ENCODE measurements at places on chromosomes 3 and 15. TPM values are rescaled to one million over a fixed set of nuclear protein-coding genes. Genes with fewer than 3 reads are reported as not detected.

DNA sequence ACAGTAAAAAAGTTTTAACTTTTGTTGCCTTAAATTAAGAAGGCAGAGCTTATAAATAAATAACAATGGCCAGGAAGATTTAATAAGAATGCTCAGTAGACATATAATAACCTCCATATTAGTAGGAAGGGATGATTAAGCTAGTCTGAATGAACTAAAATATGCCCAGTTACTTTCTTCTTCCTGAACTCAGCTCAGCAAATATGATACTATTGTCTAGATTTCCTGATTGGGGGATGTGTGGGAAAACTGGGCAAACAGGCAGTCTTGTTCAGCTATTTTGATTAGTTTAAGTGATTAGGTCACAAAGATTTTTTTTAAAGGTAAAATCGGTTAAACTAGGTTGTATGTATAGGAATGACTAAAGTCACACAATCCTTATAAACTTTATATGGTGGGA lies 167.2 kb upstream of the SLC2A2 start:
- DNase-seq: no peak

- DNase-seq: no peak
Measured at GRCh38 chr3:107124885-107125284, 252.4 kb upstream of the CCDC54 start.

DNA sequence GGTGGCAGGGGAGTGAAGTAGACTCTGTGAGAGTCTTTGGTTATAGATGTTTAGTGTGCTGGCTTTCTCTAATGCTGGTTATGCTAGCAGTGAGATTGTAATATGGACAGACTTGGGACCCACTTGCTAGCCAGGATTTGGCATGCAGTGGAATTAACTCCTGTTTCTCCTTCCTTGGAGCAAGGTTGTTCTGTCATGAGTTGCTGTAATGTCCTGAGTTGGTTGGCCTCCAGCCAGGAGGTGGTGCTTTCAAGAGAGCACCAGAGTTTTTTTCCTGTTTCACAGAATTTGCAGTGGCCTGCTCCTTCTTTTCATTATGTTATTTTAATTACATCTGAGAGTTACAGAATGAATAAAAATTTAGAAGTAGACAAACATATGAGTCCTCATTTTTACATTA lies 88.1 kb upstream of the PXYLP1 start:
- no peak for DNase-seq

GRCh38 chr3:178385280-178385952 lies 150.8 kb upstream of the KCNMB2 start:
- no peak for DNase-seq

SLCO3A1 gene
- total RNA-seq: 68.8 TPM

GRCh38 chr15:81265256-81265943 lies 58.5 kb downstream of the STARD5 start:
- DNase-seq: no peak

CYP8B1 gene
- not detected for total RNA-seq

GRCh38 chr3:116614795-116615362 lies 94.7 kb upstream of the TUSC7 start:
- DNase-seq: no peak

DNA sequence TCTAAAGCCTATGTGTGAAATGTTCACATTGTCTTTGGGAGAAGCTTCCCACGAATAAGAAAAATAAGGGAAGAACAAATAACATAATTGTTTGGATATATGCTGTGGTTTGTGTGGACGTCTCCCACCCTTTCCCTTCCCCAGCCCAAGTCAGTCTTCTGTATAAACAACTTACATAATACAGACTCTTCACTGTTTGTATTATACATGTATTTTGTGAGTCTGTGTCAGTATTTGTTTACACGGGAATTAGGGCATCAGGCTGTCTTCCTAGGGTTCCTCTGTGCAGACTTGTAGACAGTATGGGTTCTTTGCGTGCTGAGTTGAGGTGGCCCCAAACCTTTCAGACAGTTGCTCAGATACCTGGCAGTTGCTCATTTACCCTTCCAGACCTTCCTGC lies 103.4 kb downstream of the IGF1R start:
- DNase-seq: no peak

CACNA2D2 gene
- total RNA-seq: 56.4 TPM

DNA sequence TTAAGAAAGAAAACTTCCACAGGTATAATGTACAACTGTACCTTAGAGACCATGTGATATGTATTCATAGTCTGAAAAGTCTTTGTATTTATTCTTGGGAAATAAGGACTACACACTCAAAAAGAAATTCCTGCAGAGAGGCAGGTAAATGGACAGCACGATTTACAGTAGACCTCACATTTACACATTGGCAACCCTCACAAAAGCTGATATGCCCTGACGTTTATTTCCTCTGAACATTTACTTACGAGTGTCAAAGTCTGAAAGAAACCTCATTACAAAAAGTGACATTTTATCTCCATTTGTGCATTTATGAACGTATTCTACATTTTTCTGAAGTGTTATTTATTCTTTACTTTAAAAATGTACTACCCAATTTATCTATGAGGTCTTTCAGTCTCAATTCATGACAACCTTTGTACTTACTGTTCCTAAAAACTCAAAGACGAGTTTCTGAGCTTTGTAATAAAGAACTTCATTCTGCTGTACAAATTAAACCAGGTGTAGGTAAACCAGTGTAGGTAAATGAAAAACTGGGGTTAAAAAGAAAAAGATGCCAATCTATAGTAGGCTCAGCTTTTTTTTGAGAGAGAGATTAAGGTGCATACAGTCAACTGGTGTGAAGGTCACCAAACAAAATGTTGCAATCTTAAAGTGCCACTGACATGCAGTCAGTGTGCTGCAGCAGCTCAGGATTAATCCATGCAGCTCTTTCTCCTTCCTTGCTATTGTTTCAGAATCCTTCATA lies 44.3 kb downstream of the THRB start:
- no peak for DNase-seq

SLC2A2 gene
- not detected for total RNA-seq

GRCh38 chr3:141763088-141763750 lies at the start of gene GRK7:
TSS of gene GRK7 (plus strand) at chr3:141763408. CDS start at chr3:141778285, 14,877 bp downstream.
- DNase-seq: no peak

DNAJA4 gene
- 23.2 TPM for total RNA-seq

DNA sequence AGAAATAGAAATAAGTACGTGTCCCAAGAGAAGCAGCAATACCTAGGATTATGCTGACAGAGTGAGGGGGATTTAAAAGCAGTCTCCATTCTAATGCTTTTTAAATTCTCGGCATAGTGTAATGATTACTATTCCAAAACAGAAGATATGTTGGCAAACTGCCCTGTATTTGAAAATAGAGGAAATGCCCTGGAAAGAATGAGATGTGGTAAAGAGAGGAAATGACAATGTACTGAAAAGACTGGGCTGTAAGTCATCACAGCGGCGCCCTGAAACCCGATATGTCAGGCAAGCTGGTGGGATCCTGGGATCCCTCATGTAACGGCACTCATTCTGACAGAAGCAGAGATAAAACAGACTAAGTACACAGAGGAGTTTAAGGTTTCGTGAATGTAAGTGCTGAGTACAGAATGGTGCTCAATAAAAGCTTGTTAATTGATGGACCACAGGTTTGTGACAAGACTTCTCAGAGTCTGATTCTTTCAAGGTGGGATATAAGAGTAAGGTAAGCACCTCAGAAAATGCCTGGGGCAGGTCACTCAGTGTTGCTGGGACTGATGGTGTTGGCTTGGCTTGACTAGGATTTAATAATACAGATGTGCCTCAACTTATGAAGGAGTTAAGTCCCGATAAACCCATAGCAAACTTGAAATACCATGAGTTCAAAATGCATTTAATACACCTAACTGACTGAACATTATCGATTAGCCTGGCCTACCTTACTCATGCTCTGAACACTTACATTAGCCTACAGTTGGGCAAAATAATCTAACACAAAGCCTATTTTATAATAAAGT lies 91.4 kb downstream of the NFKBIZ start:
- DNase-seq: peak; percentile 34

DNA sequence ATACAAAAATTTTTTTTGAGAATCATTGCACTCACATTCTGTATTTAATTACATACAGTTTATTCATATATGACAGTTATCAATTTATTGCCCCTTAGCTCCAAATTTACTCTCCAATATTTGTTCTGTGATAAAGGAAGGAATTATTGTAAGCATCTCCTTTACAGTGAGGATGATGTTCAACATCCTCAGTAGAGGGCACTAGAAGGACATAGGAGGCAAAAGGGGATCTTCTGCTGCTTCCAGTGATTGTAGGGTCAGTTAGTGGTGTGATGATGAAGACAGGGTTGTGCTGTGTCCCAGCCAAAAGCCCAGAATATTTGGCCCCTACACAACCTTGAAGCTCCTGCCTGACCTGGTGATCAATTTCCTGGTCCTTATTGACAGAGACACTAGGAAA lies 89.9 kb upstream of the DCBLD2 start:
- no peak for DNase-seq

GRCh38 chr15:64386291-64386690 lies 1.3 kb upstream of the TRIP4 start:
- no peak for DNase-seq

- no peak for DNase-seq
Measured at GRCh38 chr3:171407759-171408158, 52.4 kb downstream of the TNIK start.

DNA sequence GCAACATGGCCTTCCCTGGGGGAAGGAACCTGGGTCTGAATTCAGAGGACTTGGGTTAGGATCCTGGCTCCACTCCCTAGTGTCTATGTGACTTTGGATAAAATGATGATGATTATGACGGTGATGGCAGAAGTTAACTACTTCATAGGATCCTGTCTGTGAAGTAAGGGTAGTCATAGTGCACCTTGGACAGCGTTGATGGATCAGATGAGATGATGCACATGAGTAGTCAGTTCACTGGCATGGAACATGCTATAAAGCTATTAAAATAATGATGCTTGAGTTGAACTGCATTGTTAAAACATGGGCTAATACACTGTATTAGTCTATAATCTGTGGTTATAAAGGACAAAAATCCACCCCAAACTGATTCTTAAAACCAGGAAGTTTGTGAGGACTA lies 62.0 kb downstream of the EEFSEC start:
- no peak for DNase-seq

GP9 gene
- 8.6 TPM for total RNA-seq

GRCh38 chr3:159776779-159777178 lies 211.9 kb upstream of the IL12A start:
- DNase-seq: no peak

KBTBD13 gene
- not detected for total RNA-seq

GRCh38 chr15:45637552-45638033 lies 2.8 kb downstream of the SQOR start:
- peak; percentile 85 for DNase-seq

WNT5A gene
- not detected for total RNA-seq

DNA sequence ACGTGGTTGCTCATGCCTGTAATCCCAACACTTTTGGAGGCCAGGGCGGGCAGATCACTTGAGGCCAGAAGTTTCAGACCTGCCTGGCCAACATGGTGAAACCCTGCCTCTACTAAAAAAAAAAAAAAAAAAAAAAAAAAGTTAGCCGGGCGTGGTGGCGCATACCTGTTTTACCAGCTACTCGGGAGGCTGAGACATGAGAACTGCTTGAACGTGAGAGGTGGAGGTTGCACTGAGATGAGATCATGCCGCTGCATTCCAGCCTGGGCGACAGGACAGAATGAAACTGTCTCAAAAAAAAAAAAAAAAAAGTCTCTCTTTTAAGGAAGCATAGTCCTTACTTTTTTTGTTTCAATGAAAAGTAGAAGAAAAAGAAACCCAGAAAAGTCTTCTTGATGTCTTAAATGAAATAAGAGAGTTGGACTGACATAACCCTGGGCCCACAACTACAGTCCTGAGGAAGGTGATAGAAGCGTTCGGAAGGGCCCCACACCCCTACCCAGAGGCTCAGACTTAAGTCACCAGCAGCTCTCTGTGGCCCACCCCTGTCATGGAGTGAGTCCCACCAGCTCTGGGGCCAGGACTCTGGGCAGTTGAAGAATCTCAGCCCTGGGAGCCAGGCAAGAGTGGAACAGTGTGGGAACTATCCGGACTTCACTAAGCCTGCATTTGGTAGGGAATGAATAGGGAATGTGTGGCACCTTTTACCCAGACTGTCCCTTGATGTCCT lies 2.6 kb downstream of the NME9 start:
- no peak for DNase-seq

GPR27 gene
- total RNA-seq: not detected

HHATL gene
- not detected for total RNA-seq

GRCh38 chr3:61454801-61455200 lies 106.6 kb upstream of the PTPRG start:
- no peak for DNase-seq

- DNase-seq: no peak
Measured at GRCh38 chr3:112807685-112808084, 39.0 kb downstream of the CD200R1L start.

SPINT1 gene
- total RNA-seq: 3.1 TPM

DNA sequence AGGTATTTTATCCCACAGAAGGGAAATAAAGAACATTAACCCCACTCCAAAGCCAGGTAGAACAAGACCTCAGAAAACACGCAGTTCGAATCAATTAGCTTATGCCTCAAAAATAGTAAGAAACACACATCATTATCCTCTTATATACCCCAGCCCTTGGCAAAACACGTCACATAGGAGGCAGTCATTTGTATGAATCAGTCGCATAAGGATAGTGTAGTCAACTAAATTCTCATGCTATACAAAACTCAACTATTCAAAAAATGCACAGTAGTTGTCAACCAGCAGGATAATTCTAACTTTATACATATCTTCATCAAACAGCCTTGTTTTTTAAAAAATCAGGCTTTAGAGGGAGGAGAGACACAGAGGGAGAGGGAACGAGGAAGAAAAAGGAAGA lies 298.4 kb downstream of the FOXP1 start:
- no peak for DNase-seq

DNA sequence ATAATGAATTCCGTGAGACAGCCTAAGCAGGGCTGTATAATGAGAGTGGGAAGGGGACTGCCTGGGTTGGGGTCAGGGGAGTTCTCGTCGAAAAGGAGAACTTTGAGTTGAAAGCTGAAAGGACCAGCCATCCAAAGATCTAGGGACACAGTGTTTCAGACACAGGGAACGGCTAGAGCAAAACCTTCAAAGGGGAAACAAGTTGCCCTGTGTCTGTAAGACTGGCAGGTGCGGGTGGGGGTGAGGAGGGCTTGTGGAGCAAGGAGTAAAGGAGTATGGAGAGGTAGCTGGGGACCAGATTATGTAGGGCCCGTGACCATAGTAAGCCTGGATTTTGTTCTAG lies 1.3 kb upstream of the SRP14 start:
- no peak for DNase-seq

- DNase-seq: peak; percentile 41
Measured at GRCh38 chr3:169966951-169967915, 626 bp downstream of the SEC62 start.

GRCh38 chr15:81388436-81388770 lies 14.4 kb upstream of the TMC3 start:
- no peak for DNase-seq

NAALADL2 gene
- not detected for total RNA-seq

GRCh38 chr3:114418724-114419543 lies 125.1 kb downstream of the TIGIT start:
- DNase-seq: peak; percentile 82

SSUH2 gene
- total RNA-seq: not detected

All from natural killer cell (primary cell).